Activated CD8-positive, alpha-beta memory T cell treated with anti-CD3 and anti-CD28 coated beads for 1 hour (primary cell): ENCODE measurements at places on chromosomes 11 and 22.
A peak's percentile ranks its signal among the peaks of the same experiment; 100 is the strongest.

- DNase-seq: no peak
These were observed 67.0 kb upstream of the AMPD3 start for GRCh38 chr11:10388101-10388500.

DNA sequence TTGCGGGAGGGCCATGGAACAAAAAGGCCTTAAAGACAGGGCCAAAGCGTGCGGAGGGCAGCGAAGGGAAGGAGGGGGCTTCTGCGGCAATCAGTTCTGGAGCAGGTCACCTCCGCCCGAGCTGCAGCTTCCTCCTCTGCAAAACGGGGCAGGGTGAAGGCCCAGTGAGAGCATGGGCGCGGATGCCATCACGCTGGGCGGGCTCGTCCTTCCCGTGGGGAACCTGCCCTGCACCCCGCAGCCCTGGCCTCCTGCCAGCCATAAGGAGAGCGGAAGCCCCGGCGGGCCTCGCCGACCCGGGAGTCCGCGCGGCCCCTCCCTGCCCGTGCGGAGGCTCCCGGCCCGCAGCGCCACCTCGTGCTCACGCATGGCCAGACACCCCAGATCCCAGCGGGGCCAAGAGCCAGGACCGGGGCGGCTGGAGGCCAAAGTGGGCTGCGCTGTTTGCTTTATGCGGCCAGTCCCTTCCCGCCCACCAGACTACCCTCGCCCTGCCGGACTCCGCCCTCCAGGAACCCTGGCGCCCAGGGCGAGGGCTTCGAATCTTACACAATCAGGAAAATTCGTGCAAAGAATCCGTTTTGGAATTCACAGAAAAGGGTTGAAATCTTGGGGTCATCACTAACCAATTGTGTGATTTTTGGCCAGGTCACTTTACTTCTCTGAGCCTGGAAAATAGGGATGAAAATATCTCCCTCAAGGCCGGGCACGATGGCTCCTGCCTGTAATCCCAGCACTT, 16.1 kb downstream of the TSKU start:
- DNase-seq: peak; percentile 23

- no peak for DNase-seq
These were observed 112.0 kb downstream of the PKNOX2 start for GRCh38 chr11:125276619-125276976.

- DNase-seq: no peak
These were observed 5.9 kb downstream of the CCDC90B start for GRCh38 chr11:83280256-83280655.
